ENCODE measurements at places on chromosomes 4 and X.

GRCh38 chr4:76677571-76678326 lies 220.2 kb downstream of the SOWAHB start:
- no peak for DNase-seq

DNA sequence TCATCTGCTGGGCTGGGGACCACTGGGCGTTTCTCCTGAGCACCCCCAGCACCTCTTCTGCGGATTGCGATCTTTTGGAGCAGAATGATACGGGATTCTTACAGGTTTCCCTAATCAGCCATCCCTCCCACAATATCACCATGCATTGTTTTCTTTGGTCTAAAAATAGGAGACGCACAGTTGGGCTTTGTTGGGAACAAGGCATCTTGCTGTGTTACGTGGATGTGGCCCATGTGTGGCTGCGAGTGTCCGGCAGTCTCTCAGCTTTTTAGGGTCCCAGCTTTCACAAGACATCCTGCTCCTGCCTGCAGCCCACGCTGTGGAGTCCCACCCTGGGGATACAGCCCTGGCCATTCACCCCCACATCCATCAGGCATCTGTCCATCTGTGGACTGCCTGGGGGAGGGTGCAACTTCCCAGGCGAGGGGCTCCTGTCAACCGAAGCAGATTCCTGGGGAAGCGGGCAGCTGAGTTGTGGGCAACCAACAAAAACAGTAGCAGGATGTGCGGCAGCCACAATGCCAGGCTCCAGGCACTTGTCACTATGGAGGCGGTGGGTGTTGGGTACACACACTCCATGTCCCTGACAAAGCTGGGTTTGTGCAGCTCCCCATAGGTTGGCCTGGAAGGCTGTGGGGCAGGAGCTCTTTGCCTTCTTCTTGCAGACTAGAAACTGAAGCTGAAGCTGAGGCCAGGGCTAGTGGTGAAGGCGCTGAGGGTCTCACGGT lies 185.5 kb upstream of the PSAPL1 start:
- no peak for DNase-seq

DNA sequence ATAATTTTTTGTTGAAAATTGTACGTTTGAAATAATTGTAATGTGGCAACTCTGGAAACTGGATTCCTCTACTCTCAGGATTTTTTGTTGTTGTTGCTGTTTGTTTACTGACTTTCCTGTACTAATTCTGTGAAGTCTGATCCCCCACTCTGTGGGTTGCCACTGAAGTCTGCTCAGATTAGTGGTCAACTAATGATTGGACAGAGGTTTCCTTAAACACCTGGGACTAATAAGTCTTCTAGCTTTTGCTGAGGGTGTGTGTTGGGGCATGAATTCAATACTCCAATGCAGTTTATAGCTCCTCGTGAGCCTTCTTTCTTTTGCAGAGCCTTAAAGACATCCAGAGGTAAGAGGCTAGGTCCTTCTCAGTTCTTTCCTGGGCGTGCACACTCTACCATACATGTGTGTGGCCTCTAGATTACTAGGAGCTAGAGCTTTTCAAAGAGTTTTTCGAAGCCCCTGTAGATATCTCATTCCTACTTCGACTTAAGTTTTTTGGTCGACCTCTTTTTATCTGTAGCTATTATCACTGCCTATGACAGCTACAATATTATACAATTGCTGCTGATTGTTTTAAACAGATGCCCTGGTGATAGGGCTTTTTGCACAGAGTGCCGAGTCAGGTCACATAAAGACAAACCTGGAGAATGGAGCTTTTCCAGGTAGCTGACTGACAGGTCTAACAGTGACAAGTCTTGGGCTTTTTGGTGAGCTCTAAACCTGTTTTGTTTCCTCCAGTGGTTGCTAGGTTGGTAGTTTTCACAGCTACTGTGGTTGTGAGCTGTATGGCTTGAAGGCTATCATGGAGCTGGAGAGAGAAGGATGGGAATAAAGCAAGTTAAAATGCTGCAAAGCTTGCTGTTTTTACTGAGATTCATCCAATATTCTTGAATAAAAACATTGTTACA lies 34.0 kb downstream of the BMP2K start:
- DNase-seq = no peak

DNA sequence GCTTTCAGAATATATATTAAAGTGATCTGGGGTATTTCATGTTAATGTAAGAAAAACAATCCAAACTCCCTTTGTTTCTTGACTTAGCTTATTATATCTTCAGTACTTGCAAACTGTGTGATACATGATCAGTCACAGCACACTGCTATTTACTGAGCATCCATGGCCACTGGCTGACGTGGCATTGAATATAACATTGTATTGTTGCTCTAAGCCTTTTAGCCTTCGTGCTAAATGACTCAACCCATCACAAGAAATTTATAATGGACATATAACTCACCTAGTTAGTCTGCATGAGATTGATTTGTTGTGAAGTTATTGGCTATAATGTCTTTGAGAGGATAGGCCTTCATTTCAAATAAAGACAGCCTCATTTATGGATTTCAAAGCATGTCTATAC lies 642.6 kb downstream of the IL1RAPL1 start:
- no peak for DNase-seq
